Osteoblast (primary cell): ENCODE measurements at places on chromosomes 5 and 9. TPM values are rescaled to one million over a fixed set of nuclear protein-coding genes. Genes with fewer than 3 reads are reported as not detected.

GRCh38 chr9:92312887-92313623 lies 12.1 kb downstream of the NOL8 start:
- no peak for DNase-seq

DNA sequence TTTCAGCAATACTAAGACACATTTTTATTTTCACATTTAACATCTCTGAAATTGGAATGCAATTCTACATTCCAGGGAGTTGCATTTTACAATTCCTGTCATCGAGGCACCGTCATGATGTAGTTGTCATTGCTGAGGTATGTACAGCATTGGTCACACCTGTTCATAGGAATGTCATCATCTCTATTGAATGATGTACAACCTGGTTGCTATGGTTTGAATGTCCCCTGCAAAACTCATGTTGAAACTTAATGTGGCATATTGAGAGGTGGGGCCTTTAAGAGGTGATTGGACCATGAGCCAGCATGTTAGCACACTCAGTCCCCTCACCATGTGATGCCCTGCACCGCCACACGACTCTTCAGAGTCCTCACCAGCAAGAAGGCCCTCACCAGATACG lies 103.1 kb downstream of the CEMIP2 start:
- no peak for DNase-seq

- no peak for DNase-seq
These were observed 14.6 kb upstream of the COL15A1 start for GRCh38 chr9:98929071-98929470.

DNA sequence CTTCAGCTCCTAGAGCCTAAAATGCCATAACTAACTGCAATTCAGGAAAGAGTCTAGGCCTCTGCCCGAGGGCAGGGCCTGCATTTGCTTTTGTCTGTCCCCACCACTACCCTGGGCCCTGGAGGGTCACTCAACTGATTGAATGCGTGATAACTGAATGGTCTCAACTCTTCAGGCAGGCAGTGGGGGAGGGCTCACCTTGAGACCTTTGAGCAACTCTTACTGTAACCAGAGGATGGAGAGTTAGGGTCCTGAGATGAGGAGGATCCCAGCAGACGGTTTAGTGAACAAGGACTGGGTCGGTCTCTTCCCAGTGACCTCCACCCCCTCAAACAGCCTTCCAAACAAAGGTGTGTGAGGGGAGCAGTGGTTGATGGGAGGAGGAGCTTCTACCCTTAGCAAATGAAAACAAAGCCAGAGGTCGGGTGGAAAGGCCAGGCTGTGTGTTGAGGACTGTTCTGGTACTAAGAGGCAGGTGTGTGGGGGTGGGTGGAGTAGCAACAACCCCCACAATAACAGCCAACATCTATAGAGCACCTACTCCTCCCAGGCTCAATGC lies 59.4 kb downstream of the CXXC5 start:
- peak; percentile 52 for DNase-seq

GRCh38 chr5:56094579-56095361 lies 100.0 kb upstream of the IL6ST start:
- DNase-seq: no peak

DNA sequence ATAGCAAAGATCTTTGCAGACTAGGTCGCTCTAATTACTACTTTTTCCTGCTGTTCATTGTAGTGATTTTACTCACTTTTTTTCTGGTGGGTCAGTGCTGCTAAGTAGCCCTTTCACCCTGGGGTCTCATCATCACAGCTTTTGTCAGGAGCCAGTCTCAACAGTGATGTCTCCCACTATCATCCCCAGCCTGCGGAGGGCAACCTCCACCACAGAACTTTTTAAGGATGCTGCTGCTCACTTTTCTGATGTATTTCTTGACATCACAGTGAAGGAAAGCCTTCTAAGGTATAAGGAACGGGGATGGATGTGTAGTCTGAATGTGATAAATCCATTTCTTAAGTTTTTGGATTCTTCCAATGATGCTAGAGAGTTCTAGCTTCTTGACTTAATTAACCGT lies 242.5 kb upstream of the RIOK2 start:
- DNase-seq: no peak

DNA sequence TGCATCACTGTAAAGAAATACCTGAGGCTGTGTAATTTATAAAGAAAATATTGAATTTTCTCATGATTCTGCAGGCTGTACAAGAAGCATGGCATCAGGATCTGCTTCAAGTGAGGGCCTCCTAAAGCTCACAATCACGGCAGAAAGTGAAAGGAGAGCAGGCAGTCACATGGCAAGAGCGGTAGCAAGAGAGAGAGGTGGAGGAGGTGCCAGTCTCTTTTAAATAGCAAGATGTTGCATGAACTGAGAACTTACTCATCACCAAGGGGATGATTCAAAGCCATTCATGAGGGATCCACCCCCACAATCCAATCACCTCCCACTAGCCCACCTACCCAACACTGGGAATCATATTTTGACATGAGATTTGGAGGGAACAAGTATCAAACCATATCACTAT lies 184.5 kb upstream of the PAPPA start:
- peak; percentile 52 for DNase-seq

DNA sequence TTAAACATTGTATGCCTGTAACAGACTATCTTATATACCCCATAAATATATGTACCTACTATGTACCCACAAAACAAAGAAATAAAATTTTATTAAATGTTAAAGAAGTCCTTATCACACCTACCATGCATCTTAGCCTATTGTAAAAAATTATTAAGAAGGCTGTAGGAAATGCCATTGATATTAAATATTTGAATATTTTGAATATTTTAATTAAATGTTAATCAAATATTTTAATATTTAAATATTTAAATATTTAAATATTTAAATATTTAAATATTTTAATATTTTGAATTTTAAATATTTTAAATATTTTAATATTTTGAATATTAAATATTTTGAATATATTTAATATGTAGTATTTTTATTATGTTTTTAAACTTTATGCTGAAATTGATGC lies 331.5 kb upstream of the ATP10B start:
- DNase-seq: no peak

DNA sequence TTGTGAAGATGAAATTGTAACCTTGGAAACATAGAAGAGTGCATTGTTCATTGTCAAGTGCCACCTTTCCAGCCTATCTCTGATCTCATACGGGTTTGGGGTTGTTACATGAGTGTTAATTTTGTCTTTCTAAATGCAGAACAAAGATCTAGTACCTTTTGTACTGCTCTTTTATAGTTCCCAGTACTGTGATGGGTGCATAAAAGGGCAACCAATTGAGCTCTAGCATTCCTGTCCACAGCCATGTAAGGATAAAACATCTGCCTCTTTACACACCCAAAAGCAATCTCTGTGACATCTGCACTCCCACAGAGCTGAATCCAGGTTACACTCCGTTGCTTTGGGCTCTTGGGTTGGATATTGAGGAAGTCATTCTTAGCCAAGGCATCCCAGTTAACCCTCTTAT lies 255.2 kb downstream of the SGCD start:
- no peak for DNase-seq

- DNase-seq: peak; percentile 100
These were observed 40.2 kb downstream of the RXRA start for GRCh38 chr9:134366223-134367031.

DNA sequence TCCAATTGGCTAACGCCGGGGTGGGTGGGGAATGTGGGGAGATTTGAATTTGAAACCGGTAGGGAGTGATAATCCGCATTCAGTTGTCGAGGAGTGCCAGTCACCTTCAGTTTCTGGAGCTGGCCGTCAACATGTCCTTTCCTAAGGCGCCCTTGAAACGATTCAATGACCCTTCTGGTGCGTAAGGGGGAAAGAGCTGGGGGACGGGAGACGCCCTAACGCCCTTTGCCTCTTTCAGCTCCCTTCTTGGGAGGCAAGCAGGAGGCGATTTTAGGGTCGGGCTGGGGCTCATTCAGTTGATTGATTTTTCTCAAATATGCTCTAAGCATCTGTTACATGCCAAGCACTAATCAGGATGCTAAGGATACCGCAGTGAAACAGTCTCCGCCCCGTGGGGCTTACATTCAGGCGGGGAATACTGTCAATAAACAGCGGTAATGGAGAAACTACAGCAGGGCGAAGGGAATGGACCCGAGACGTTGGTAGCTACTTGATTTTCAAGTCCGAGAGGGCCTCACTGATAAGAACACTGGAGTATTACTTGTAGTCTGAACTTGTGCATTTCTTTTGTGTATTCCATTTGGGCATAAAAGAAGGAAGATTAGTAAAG lies at the start of gene HMMR:
Gene HMMR (plus strand): TSS at position 71 of the 610 bp plus-strand sequence. CDS start 61 bp downstream, at position 132.
- DNase-seq: peak; percentile 31

DNA sequence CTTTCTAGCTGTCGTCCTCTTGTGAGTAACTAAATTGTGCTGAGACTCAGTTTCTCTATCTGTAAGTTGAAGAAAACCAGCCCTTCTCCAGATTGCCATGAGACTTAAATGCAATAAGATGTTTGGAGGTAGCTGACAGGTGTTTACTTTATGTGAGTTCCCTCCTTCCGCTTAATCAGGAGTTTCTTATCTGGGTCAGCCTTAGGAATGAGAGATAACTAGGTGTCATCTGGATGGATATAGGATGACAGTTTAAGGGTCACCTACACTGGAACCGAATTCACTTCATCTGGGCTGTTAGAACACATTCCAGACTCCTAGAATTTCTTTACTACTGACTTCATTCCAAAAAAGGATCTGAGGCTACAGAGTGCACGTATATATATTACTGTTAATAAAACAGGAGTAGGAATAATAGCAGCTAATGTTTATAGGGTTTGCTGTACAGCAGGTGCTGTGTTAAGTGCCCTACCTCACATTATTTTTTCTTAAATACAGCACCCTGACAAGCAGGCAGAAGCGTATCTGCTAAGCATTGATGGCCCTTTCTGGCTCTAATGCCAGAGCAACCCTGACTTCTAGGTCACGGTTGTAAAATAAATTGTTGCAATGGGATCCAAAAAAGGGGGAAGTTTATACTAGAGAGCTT lies 30.0 kb upstream of the CPEB4 start:
- no peak for DNase-seq

DNA sequence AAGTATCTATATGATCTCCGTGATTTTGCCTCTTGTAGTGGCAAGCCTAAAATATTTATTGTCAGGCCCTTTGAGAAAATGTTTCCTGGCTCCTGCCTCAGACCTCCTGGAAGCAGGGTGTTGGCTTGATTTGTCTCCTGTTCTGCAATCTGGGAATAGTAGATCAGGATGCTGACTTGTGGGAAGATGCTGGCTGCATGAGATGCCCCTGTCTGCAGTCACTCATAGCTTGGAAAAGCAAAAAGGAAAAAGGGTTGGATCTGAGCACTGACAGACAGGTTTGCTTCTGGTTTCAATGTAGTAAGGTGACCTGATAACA lies 16.7 kb downstream of the TJP2 start:
- DNase-seq: no peak

DNA sequence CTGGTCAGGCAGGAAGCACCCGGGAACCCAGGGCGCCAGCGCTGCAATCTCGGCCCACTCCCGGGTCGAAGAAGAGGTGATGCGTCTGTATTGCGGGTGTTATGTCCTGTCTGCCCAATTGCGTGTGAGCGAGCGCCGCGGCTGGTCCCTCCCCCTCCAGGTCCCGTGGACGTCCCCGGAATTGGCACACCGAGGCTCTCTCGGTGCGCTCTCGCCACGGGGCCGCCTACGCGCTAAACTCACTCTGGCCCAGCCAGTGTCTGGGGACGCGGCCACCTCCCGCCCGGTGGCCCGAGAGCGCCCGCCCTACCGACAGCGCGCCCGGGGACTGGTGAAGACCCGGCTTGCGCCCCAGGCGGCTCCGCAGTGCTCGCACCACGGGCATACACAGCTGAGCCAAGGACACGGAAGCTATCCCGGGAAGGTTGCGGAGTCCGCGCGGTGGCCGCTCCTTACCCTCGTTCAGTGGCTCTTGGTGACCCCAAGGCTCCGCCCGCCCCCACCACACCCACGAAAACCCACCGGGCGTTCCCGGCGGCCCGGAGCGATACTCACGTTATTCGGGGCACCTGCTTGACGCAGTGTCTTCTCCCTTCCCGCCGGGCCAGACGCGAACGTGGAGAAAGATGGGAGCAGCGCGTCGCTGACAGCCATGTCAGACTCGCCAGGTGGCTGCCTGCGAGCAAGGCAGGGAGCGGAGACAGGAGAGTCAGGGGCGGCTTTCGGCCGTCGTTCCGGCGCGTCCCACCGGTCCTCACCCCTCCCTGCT lies 1.0 kb downstream of the KLF4 start:
- DNase-seq: peak; percentile 94

GRCh38 chr5:95162231-95162992 lies 122.5 kb downstream of the MCTP1 start:
- no peak for DNase-seq

DNA sequence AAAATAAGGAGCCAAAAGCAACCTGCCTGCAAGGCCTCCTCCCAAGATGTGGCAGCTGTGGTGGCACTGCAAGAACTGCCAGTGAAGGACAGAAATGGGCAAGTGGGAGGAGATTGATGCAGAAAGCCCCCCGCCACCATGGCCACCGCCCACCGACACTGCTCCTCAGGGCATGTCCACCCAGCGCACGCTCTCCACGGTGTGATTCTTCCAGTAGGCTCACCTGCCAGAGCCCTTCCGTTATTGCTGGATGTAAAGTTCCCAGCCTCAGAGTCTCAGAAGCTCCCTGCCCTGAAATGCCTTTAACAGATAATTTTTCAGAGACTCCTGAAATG lies 155.2 kb upstream of the PHYKPL start:
- DNase-seq: peak; percentile 64

GRCh38 chr9:38394416-38394815 lies 1.9 kb downstream of the ALDH1B1 start:
- DNase-seq: no peak

DNA sequence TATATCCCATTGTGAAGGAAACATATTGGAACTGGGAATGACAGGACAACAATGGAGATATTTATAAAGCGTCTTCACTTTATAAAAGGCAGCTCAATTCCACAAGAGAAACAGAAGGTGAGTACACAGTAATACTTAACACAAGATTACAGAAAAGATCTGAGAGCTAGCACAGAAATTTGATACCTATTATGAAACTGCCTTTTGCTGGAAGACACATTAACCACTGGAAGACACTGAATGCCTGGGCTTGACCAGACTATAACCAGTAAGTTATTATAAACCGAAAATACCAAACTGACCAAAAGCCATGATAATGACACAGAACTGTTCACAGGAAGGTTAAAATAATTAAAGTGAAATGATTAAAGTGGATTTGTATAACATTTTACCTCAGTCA lies 195.4 kb downstream of the NR2F1-AS1 start:
- no peak for DNase-seq

DNA sequence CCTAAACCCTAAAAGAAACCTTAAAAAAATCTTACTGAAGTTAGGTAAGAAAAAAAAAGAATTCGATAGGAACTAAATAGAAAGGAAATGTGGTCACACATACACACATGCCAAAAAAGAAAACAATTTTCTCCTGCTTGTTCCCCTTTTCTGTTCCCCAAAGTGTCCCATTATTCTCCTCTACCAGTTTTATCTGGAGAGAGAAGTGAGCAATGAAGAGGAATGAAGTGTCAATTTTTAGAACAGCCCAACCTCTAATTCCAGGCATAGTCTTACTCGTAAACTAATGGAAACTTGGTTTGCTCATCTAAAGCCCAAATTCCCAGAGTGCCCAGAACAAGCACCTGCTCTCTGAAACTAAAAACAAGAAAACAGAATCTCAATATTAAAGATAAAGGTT lies 26.1 kb downstream of the AP3B1 start:
- no peak for DNase-seq

GRCh38 chr9:121371495-121372061 lies 1.5 kb upstream of the STOM start:
- no peak for DNase-seq

ANXA1 gene
- total RNA-seq: 803 and 816 TPM in 2 replicates

SLC2A6 gene
- 25.3 TPM in 2 replicates for total RNA-seq

SLC36A3 gene
- not detected in 2 replicates for total RNA-seq

TMEM232 gene
- 1.4 and 2.7 TPM in 2 replicates for total RNA-seq

KIF2A gene
- 52.8 and 57.8 TPM in 2 replicates for total RNA-seq

PCDHA9 gene
- total RNA-seq: 0.29 and 0.36 TPM in 2 replicates

ITK gene
- total RNA-seq: under 0.01 TPM in 1 of 2 replicates, not detected in the other

FLT4 gene
- not detected in 2 replicates for total RNA-seq
